Islet precursor cell (in vitro differentiated cells): ENCODE measurements at places on chromosomes 4 and X.
A peak's percentile ranks its signal among the peaks of the same experiment; 100 is the strongest.

DNA sequence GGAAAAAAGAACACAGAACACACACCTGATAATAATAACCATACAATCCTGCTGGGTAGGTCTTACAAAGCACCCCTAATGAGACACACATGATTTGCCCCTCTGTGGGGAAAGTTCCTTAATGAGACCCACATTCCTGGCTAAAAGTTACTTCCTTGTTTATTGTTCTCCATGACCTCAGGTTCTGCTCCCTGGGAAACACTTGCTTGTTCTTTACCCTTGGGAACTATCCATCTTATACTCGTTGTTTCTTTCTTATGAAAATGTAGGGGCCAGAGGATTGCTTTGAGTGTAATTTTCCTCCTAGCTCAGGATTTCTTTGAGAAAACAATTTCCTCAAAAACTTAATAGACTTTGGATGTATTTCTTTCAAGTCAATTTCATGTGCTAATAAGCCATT, 52.1 kb upstream of the PCDH10 start:
- no peak for DNase-seq

DNA sequence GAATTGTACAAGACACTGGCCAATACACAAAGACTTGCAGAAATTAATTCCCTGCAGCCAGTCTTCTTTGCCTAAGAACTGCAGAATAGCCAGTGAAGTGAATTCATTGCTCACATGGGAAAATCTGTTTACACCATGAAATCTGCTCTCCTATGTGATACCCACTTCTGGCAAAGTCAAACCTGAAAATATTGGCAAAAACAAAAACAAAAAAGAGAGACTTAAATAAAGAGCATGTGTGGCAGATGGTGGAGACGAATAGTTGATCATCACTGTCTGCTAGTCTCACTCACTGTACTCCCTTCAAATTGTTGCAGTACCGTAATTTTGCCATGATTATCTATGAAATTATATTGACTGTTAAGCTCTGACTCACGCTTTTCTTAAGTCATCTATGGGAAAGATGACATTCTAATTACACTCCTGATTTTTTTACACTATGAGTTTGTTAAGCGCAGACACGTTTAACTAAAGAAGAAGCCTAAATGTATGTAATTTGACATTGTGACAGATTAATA, 406.8 kb downstream of the PCDH7 start:
- DNase-seq = no peak

- no peak for DNase-seq
These were observed 114.0 kb downstream of the SPANXN4 start for GRCh38 chrX:143139681-143140080.

- no peak for DNase-seq
These were observed 215.0 kb downstream of the SCFD2 start for GRCh38 chr4:53150631-53151488.

DNA sequence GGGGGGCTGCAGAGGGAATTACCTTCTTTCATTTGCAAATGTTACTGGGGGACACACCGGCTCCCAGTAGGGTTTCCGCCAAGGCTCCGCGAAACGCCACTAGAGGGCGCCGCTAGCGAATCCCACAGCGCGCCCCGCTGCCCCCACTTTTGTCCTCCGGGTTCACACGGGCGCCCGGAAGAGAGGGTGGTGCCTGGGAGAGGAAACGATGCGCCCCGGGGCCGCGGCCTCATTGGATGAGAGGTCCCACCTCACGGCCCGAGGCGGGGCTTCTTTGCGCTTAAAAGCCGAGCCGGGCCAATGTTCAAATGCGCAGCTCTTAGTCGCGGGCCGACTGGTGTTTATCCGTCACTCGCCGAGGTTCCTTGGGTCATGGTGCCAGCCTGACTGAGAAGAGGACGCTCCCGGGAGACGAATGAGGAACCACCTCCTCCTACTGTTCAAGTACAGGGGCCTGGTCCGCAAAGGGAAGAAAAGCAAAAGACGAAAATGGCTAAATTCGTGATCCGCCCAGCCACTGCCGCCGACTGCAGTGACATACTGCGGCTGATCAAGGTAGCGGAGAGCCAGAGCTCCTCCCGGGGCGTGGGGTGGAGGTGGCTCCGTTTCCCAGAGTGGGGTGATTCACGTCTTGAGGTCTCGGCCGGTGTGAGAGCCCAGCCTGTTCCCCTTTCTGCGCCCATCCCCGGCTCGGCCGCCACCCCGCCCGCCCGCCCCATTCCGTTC, at the start of gene SAT1:
Gene SAT1 (plus strand): TSS at position 311 of the 726 bp plus-strand sequence. CDS start 179 bp downstream, at position 490.
- peak; percentile 99 for DNase-seq

- peak; percentile 32 for DNase-seq
These were observed 71.9 kb downstream of the ATG4A start for GRCh38 chrX:108163333-108164082.

- no peak for DNase-seq
These were observed 12.4 kb downstream of the DDIT4L start for GRCh38 chr4:100177855-100178254.

- no peak for DNase-seq
These were observed 213.3 kb downstream of the ANKRD50 start for GRCh38 chr4:124499261-124499660.

- DNase-seq = no peak
These were observed at the start of gene FGF16 for GRCh38 chrX:77446908-77447652. Gene FGF16 (plus strand): TSS chrX:77447389. CDS start chrX:77447675, 286 bp downstream.

DNA sequence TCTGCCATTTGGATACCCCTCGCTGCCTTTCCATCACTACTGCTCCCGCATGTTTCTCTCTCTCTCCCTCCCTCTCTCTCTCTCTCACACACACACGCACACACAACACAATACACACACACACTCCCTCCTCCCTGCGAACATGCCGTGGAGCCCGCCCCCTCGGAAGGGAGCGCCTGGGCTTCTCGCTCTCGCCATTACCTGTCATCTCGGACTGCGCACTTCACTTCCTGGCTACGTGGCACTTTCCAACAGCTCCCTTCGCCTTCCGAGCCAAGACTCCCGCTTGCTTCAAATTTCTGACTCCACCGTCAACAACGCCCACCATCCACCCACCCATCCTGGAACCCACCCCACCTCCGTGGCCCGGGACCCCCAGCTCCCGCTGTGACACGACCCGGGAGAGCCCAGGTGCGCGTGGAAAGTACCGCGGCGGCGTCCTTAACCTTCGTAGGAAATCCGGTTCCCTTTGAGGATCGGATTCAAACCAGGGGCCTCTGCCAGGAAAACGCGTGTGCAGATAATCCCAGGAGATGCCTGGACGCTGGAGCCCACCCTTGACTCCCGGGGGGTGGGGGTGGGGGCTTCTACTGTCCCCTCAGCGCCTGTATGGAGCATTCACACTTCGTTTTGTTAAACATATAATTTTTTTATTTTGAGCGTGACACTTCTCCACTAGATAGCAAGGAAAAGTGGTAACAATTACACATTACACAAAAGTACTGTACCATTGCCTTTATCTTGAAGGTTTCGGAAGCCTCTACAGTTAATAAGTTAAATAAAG, 12.5 kb downstream of the ARX start:
- DNase-seq = peak; percentile 81

- DNase-seq = no peak
These were observed 106.3 kb downstream of the RPA4 start for GRCh38 chrX:96989830-96990571.

DNA sequence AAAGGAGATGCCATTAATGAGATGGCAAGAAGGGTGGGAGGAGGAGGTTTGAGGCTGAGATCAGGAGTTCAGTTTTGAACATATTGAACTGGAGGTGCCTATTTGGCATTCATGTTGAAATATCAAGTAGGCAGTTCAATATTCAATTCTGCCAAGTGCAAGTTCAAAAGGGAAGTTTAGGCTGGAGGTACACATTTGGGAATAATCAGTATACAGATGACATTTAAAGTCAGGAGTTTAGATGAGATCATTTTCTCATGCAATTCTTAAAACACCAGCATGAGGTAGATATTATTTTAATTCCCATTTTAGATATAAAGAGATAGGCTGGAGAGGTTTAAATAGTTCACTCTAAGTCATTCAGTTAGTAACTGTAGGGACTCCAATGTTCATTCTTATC, 26.1 kb downstream of the COQ2 start:
- no peak for DNase-seq

GRCh38 chr4:12949719-12950490, 534.2 kb downstream of the RAB28 start:
- DNase-seq = no peak

- DNase-seq = no peak
These were observed 152.3 kb upstream of the ANXA10 start for GRCh38 chr4:167939863-167940616.

DNA sequence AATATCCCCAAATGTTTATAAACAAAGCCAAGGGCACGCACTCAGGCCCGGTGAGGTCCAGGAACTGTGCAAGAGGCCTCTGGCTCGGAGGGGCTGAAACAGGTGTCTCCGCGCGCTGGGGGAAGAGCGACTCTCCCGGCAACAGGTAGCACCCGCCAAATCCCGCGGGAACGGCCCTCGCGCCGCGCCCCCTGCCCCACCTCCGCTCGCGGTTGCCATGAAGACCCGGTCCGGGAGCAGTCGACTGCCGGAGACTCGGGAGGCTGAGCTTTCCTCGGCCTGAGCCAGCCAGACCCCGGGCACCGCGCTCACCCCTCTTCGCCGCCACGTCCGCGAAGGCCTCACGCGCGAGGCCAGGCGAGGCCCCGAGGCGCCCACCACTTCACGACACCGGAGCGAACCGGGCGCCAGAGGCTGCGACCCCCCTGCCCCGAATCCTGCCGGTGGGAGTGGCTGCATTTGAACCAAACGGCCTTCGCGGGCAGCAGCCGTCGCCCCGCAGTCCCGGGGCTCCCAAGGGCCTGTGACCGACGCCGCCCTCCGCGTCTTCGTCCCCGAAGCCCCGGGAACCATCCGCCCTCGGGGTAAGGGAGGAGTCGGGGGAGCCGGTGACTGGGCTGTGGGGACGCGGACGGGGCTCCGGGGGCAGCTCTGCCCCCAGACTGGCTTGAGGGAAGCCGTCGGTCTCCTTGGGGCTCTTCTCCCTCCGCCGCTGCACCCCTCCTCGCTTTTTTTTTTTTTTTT, at the start of gene NSUN7:
Gene NSUN7 (plus strand): TSS at position 239 of the 744 bp plus-strand sequence. CDS start 739 bp downstream, outside the sequence.
- DNase-seq = peak; percentile 95

DNA sequence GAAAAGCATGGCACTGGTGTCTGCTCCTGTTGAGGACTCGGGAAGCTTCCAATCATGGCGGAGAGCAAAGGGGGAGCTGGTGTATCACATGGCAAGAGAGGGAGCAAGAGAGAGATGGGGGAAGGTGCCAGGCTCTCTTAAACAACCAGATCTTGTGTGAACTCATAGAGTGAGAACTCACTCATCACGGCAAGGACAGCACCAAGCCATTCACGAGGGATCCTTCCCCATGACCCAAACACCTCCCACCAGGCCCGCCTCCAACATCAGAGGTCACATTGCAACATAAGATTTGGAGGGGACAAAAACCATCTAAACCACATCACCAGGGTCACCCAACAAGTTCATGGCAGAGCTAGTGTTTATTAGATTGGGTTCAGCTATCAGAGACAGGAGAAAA, 218.7 kb upstream of the BCOR start:
- DNase-seq = peak; percentile 24

DNA sequence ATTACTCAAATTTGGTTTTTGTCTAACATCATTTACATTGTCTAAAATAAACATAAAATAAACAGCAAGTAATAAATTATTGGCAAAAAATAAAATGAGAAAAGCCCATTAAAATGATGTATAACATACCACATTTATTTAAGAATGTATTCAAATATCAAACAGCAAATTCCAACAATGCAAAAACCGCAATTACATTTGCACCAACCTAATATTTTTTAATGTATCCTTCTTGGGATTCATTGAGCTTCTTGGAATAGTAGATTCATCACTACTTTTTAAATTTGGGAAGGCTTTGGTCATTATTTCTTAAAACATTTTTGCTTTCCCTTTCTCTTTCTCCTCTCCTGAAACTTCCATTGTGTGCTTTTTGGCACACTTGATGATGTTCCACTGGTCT, 400.2 kb downstream of the MAGEE1 start:
- no peak for DNase-seq

- no peak for DNase-seq
These were observed 362.2 kb downstream of the PDGFC start for GRCh38 chr4:156609421-156609820.

DNA sequence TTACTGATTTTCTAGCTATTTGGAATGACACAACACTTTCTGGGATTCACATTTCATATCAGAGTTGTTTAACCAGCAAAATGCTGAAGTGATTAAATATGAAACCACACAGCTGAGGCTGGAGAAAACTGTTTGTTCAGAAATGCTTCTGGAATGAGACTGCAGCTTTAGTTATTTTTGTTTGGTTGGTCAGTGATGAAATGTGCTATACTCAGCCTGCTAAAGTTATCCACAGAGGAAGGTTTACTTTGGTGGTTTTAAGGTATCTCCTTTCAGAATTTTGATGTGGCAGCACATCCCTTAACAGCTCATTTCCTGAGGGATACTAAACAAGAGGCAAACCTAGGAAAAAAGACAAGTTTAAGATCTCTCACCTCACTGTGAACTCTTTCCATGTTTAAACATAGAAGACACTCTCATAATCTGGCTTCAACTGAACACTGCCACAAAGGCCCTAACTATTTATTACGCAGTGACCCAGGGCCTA, 106.6 kb upstream of the PDE5A start:
- no peak for DNase-seq

- no peak for DNase-seq
These were observed 10.2 kb upstream of the KCNE5 start for GRCh38 chrX:109635146-109635545.

GRCh38 chr4:13597604-13598003, 29.9 kb downstream of the BOD1L1 start:
- no peak for DNase-seq
